Muscle of arm (tissue), 14 donors: ENCODE measurements at places on chromosomes 1 and 21.

GRCh38 chr1:27668808-27669723 lies 2.9 kb downstream of the IFI6 start:
- DNase-seq, result peak; percentile 81

GRCh38 chr1:192516776-192517297 lies 58.7 kb upstream of the RGS1 start:
- no peak for DNase-seq

DNA sequence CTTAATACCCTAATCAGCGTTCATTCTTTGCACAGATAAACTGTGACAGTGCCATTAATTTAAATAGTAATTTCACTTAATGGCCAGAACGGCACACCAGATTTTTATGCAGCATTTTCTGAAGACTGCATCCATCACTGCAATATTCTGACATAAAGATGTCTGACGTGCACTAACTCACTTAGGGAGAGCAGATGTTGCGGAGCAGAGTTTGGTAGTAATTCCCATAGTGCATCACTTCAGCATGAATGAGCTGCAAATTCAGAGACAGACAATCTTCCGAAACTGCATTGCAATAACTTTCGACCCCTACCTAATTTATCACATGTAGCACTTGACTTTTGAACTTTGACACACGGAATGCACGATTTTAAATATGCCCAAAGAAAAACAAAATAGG lies 225.3 kb downstream of the KCTD3 start:
- no peak for DNase-seq

- no peak for DNase-seq
Measured at GRCh38 chr1:53373246-53373645, 45.4 kb upstream of the LRP8 start.

DNA sequence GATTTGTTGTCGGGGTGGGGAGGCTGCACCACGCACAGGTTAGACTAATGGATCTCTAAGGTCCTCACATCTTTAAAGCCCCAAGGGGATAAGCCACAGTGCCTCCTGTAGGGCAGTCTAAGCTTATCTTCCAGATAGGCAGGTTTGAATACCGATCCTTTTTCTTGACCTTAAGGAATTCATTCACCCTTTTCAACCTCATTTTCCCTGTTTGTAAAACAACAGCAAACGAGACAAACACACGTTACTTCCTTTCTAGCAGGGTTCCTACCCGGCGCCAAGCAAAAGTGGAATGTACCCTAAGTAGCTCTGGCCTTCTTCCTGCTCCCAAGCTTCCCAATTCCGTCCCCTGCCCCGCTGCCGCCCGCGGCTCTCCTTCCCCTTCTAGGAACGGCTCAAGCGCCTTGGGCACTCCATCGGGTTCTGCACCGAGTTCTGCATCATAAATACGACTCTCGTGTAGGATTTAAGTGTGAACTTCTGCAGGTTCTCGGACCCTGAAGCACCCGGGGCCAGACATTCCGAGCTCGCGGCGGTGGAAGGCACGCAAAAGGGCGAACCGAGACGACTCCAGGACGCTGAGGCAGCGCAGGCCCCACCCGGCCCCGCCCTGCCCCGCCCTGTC lies 548 bp upstream of the CDC20 start:
- DNase-seq, result no peak

DNA sequence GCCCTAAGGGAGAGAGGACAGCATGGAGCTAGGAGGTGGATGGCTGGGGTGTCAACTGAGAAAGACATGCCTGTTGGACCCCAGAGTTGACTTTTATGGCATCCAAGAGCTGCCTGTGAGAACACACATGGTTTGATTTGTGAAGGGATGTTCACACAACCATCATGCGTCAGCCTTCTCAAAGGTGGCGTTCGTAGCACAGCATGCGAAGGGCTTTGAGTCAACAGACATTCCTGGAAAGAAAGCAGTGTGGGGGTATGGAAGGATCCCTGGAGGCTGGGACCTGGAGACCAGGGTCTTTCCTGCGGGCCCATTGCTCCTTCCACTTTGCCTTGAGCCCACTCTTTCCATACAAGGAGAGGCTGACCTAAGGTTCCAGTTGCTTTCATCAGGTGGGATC lies 6.4 kb upstream of the WNT3A start:
- DNase-seq, result no peak

- DNase-seq, result no peak
Measured at GRCh38 chr21:38936240-38936639, 130.5 kb downstream of the ETS2 start.

- no peak for DNase-seq
Measured at GRCh38 chr1:54542962-54543539, 5.0 kb upstream of the ACOT11 start.

DNA sequence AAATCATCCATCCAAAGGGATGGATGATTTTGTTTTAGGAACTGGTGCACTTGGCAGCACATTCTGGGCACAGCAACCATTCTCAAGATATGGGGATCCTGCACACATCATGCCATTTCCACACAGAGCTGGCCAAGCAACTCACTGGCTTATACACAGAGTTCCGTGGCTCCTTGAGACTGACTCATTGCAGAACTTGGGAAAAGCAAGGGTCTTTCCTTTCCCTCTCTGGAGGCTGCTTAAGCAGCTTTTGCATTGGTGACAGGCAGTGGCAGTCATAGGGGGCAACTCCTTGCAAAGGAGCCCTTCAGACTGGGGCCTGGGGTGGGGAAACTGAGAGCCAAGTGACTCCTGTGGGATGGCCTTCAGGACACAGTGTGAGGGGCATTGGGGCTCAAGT lies 1.9 kb upstream of the MAD2L2 start:
- DNase-seq, result no peak

- peak; percentile 41 for DNase-seq
Measured at GRCh38 chr1:33298623-33299277, 22.1 kb downstream of the A3GALT2 start.

DNA sequence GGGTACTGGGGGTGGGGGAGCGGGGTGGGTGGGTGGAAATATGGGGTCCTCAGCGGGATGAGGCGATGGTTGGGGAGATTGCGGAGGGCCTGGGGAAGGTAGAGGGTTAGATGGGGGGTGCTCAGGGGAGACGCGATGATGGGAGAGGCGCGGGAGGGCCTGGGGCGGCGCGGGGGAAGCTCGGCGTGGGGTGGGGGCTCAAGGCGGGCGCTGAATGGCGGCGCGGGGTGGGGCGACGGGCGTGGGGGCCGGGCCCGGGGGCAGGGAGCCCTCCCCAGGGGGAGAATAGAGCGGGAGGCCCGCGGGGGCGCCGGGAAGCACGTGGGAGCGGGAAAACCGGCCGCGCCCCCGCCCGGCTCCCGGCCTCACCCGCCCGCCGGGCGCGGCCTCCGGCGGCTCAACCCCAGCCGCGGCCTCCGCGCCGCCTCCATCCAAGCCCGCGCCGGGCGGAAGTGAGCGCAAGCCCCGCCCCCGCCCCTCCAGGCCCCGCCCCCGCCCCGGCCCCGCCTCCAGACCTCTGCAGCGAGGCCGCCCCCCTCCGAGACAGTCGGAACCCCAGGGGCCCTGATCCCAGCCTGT lies at the start of gene FAAP20:
TSS of gene FAAP20 (minus strand) at position 454 of the 579 bp plus-strand sequence. CDS start at position 431, 23 bp downstream.
- no peak for DNase-seq

GRCh38 chr21:29257701-29258100 lies 41.0 kb upstream of the BACH1 start:
- no peak for DNase-seq

GRCh38 chr1:91850708-91851107 lies 35.2 kb downstream of the TGFBR3 start:
- no peak for DNase-seq

GRCh38 chr1:204545202-204545601 lies 29.0 kb downstream of the MDM4 start:
- no peak for DNase-seq

- DNase-seq, result no peak
Measured at GRCh38 chr1:39491146-39491921, at the start of gene BMP8A. Gene BMP8A (plus strand): TSS chr1:39491636. CDS start chr1:39491992, 356 bp downstream.

- peak; percentile 78 for DNase-seq
Measured at GRCh38 chr1:203038891-203039608, 12.8 kb downstream of the PPFIA4 start.

DNA sequence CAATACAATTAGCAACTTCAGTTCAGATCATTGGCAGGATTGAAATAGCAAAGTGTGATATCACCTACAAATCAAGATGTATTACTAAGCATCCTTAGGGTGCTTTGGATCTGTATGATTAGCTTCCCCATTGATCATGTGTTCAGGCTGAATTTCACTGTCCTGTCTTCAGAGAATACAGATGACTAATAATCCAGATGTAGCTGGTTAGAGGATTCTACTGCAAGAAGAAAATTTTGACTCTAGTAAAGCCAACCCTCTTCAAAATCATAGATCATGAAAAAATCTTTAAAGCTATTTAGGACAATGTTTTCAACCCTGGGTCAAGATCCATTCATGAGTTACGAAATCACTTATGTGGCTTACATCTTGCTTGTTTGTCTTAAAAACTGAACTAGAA lies 184.4 kb downstream of the PTGER3 start:
- DNase-seq, result no peak
